ENCODE measurements at places on chromosomes 11 and 22. TPM values are rescaled to one million over a fixed set of nuclear protein-coding genes. Genes with fewer than 3 reads are reported as not detected.

The SCGB1D2 gene
- not detected for total RNA-seq

The ARVCF gene
- total RNA-seq, result 40.7 TPM

The KDELR3 gene
- 7.2 TPM for total RNA-seq

The HTR3B gene
- total RNA-seq, result not detected

The AMBRA1 gene
- 40.0 TPM for total RNA-seq

The LRP4 gene
- 11.6 TPM for total RNA-seq

The OR10A2 gene
- not detected for total RNA-seq

The MRGPRE gene
- total RNA-seq, result not detected

The IRAG1 gene
- 3.3 TPM for total RNA-seq

The TTC36 gene
- 1.6 TPM for total RNA-seq

The LRRC4C gene
- 0.22 TPM for total RNA-seq

DNA sequence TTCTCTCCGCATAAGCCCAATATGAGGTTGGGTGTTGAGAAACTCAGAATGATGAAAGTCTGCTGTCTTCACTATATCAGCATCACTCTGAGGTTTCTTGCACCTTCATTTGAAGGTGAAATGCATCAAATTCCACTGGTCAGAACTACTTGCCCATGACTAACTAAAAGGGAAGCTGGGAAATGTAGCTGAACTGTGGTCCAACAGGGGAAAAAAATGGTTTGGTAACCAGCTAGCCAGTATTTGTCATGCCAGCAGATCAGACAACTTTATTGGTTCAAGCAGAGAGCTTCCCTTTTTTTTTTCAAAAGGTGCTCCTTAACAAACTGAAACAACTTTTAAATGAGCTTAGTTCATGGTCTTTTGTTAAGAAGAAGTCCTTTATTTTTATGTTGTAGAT is 14.2 kb upstream of the PIK3C2A start:
- no peaks in the 10 kb centered on the region for H3K4me1 ChIP-seq
- H3K36me3 ChIP-seq, result no peaks in the 10 kb centered on the region
- no peak overlapping the region for H3K27ac ChIP-seq
- no peaks in the 10 kb centered on the region for H3K27me3 ChIP-seq
- DNase-seq, result no peak

- peaks cover 12% of the 10 kb centered on the region for H3K4me1 ChIP-seq
- H3K4me3 ChIP-seq, result no peak overlapping the region
- peaks cover 2% of the 10 kb centered on the region for H3K36me3 ChIP-seq
- H3K27ac ChIP-seq, result no peak overlapping the region
Measured at GRCh38 chr11:63867511-63867910, 28.6 kb downstream of the MARK2 start.

- H3K36me3 ChIP-seq, result peaks cover 12% of the 10 kb centered on the region
- H3K4me1 ChIP-seq, result no peaks in the 10 kb centered on the region
- H3K4me3 ChIP-seq, result no peak overlapping the region
- no peak overlapping the region for H3K27ac ChIP-seq
Measured at GRCh38 chr22:44291674-44292360, 20.9 kb downstream of the SHISAL1 start.

- H3K4me3 ChIP-seq, result no peak overlapping the region
- H3K4me1 ChIP-seq, result no peaks in the 10 kb centered on the region
- peaks cover 33% of the 10 kb centered on the region for H3K36me3 ChIP-seq
- no peaks in the 10 kb centered on the region for H3K27me3 ChIP-seq
- DNase-seq, result no peak
- no peak overlapping the region for H3K27ac ChIP-seq
Measured at GRCh38 chr11:65976216-65977176, 15.0 kb downstream of the SART1 start.

DNA sequence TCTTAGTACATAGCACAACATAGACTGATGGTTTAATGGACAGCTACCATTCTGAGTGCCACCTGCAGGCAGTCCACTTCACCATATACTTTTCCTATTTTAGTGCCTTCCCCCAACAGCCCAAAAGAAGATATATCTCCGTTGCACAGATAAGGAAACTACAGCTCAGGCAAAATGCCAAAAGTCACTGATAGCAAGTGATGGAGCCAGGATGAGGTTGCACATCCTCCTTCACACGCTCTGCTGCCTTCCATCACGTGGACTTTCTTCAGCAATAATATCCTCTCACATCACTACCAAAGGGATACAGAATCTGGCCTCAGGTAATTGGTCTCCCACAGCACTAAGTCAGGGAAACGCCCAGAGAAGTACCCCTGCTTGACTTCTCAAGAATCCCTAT is 7.5 kb downstream of the TCF20 start:
- H3K27me3 ChIP-seq, result peaks cover 3% of the 10 kb centered on the region
- no peak overlapping the region for H3K4me3 ChIP-seq
- DNase-seq, result no peak
- H3K27ac ChIP-seq, result no peak overlapping the region
- peaks cover 4% of the 10 kb centered on the region for H3K36me3 ChIP-seq
- peaks cover 5% of the 10 kb centered on the region for H3K4me1 ChIP-seq

DNA sequence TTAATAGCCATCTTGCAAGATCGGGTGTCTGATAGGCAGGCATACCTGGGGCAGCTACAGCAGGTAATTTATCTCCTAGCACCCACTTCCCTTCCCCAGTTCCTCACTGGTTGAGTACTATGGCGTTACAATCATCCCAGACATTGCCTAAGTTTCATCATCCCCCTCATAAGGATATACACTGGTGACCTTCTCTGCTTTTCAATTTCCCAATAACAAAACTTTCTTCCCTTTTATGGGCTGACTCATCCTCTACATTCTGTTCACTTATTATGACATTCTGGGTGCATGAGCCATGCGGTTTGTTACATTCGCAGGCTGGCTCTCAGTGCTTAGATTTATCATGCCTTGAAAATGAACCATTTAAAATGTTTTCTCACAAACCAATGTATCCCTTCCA is 5.0 kb upstream of the MRPL11 start:
- H3K4me1 ChIP-seq, result no peaks in the 10 kb centered on the region
- DNase-seq, result no peak
- H3K27me3 ChIP-seq, result no peaks in the 10 kb centered on the region
- no peak overlapping the region for H3K27ac ChIP-seq
- H3K4me3 ChIP-seq, result no peak overlapping the region
- 0 out of 3 replicates have a peak, but pooled peaks cover 6% of the 10 kb centered on the region for H3K36me3 ChIP-seq

GRCh38 chr22:48947636-48948035 is 880.0 kb downstream of the BRD1 start:
- H3K36me3 ChIP-seq, result no peaks in the 10 kb centered on the region
- H3K4me1 ChIP-seq, result no peaks in the 10 kb centered on the region
- H3K4me3 ChIP-seq, result no peak overlapping the region
- H3K27me3 ChIP-seq, result no peaks in the 10 kb centered on the region

- no peaks in the 10 kb centered on the region for H3K4me1 ChIP-seq
- no peak overlapping the region for H3K27ac ChIP-seq
- DNase-seq, result no peak
- H3K4me3 ChIP-seq, result no peak overlapping the region
- H3K36me3 ChIP-seq, result peaks cover 10% of the 10 kb centered on the region
Measured at GRCh38 chr11:76095891-76096290, 110.4 kb downstream of the WNT11 start.

DNA sequence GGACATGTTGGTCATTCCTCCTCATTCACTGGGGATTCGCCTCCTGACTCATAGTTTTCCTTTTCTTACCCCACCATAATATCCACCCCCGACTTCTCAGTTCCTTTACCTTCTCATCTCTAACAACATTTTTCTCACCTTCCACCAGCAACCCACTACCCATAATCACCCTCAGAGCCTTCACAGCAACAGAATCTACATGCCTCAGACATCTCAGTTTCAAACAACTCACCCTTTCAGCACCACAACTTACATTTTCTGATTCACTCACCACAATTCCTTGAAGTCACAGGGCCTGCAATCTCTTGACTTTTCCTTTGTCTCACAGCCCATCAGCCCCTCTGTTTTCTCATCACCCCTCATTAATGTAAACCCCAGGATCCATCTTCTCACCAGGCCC is 2.3 kb upstream of the MTNR1B start:
- H3K36me3 ChIP-seq, result no peaks in the 10 kb centered on the region
- H3K4me1 ChIP-seq, result peaks cover 6% of the 10 kb centered on the region
- no peak overlapping the region for H3K27ac ChIP-seq
- H3K27me3 ChIP-seq, result peaks cover 23% of the 10 kb centered on the region

- no peak for DNase-seq
- H3K4me3 ChIP-seq, result no peak overlapping the region
- peaks cover 19% of the 10 kb centered on the region for H3K36me3 ChIP-seq
- H3K4me1 ChIP-seq, result no peaks in the 10 kb centered on the region
- H3K27me3 ChIP-seq, result 0 out of 2 replicates have a peak, but pooled peaks cover 2% of the 10 kb centered on the region
Measured at GRCh38 chr11:74650498-74650897, 58.1 kb downstream of the POLD3 start.

DNA sequence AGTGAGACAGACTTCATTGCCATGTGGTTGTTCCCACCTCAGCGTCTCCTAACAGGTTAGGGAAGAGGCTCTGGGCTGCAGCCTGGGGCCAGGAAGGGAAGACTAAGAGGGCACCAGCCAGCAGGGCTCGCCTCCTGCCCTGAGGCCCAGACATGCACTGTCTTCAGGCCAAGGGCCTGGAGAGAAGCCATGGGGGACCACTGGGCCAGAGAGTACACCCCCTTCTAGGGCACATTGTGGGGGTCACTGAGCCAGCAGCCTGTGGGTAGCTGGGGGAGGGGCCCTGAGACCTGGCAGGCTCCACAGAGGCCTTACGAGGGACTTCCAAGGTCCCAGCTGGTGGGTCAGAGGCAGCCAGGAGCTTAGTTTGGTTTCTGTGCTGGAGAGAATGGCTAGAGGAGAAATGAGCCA is 25.0 kb upstream of the MYRF start:
- peaks cover 21% of the 10 kb centered on the region for H3K36me3 ChIP-seq
- no peak for DNase-seq
- H3K4me1 ChIP-seq, result no peaks in the 10 kb centered on the region
- H3K27ac ChIP-seq, result no peak overlapping the region
- no peaks in the 10 kb centered on the region for H3K27me3 ChIP-seq

DNA sequence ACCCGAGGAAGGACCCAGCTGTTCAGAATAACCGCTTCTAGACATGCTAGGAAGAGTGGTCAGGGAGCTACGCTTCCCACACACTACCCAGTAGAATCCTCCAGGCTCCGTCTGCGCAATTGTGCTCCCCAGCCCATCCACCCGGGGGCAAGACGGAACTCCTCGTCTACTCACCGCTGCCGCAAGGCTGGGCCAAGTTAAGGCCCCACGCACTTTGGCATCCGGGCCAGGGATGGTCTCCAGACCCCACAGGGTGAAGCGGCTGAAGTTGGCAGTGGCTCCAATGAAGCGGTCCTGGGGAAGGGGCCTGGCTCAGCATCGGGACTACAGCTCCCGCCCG is 757 bp downstream of the RNASEH2C start:
- DNase-seq, result no peak
- no peak overlapping the region for H3K27ac ChIP-seq
- peak overlapping the region; percentile 93 for H3K4me3 ChIP-seq
- H3K36me3 ChIP-seq, result peaks cover 43% of the 10 kb centered on the region
- no peaks in the 10 kb centered on the region for H3K27me3 ChIP-seq

DNA sequence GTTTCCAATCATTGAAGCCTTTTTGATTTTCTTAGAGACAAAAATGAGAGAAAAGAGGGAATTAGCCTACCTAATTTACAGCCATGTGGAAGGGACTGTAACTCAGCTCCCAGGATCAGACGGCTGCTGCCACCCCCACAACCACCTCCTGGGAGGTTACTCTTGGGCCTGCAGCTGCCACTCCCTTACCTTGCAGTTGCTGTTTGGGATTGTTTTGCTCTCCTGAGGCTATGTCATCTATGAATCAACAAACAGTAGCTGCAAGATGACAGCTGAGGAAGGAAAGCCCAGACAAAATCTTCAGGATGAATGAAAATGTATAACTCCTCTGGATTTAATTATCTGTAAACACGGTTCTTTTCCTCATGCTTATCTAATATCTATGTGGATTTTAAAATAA is 28.0 kb upstream of the ZC3H12C start:
- no peaks in the 10 kb centered on the region for H3K36me3 ChIP-seq
- no peak for DNase-seq
- no peaks in the 10 kb centered on the region for H3K27me3 ChIP-seq
- H3K4me1 ChIP-seq, result no peaks in the 10 kb centered on the region
- H3K4me3 ChIP-seq, result no peak overlapping the region

DNA sequence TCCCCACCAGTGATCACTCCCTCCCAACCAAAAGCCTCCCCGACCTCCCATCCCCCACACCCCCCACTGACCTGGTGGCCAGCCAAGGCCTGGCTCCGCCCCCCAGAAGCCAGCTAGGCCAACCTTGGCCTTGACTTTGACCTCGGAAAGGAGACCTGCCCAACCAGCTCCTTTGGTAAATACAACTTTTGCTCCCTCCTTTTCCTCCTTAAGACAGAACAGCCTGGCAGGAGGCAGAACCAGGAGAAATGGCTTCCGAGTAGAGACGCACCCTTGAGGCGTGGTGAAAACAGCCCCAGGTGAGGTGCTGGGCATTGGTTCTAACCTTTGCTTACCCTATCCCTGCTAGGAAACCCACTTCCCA is 27.0 kb downstream of the PLEKHA7 start:
- H3K4me3 ChIP-seq, result no peak overlapping the region
- peaks cover 17% of the 10 kb centered on the region for H3K4me1 ChIP-seq
- H3K36me3 ChIP-seq, result no peaks in the 10 kb centered on the region
- H3K27ac ChIP-seq, result no peak overlapping the region
- H3K27me3 ChIP-seq, result no peaks in the 10 kb centered on the region

- no peaks in the 10 kb centered on the region for H3K4me1 ChIP-seq
- no peaks in the 10 kb centered on the region for H3K36me3 ChIP-seq
Measured at GRCh38 chr11:117823294-117823945, 1.1 kb downstream of the FXYD2 start.

GRCh38 chr11:108768370-108768769 is 103.5 kb downstream of the DDX10 start:
- H3K4me1 ChIP-seq, result no peaks in the 10 kb centered on the region
- H3K36me3 ChIP-seq, result 0 out of 2 replicates have a peak, but pooled peaks cover 7% of the 10 kb centered on the region
- DNase-seq, result no peak
- no peak overlapping the region for H3K27ac ChIP-seq

Measured in H9 (cell line).